ENCODE measurements at places on chromosomes 1 and 21. TPM values are rescaled to one million over a fixed set of nuclear protein-coding genes. Genes with fewer than 3 reads are reported as not detected.

GRCh38 chr1:103109311-103109920 is 1.1 kb upstream of the COL11A1 start:
- no peak for DNase-seq

The KRTAP10-5 gene
- not detected for total RNA-seq

GRCh38 chr1:177566495-177566894 is 395.7 kb downstream of the BRINP2 start:
- no peak for DNase-seq

The OR2L8 gene
- total RNA-seq: not detected

GRCh38 chr1:57945045-57945444 is 521.2 kb upstream of the DAB1 start:
- no peak for DNase-seq

The OPTC gene
- total RNA-seq: not detected

DNA sequence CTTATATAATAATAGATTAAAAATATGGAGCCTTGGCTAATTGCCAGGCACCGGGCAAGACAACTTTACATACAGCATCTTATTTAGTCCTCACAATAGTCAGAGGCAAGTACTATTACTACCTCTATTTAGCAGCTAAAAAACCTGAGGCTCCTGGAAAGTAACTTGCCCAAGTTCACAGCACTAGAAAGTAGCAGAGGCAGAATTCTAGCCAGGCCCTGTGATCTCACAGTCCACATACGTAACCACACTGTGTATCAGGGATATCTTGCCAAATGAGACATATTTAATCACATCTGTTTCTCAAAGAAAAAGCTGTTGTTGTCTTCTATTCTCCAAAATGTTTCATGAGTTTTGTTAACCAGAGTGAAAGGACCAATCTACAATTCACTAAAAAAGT is 378.5 kb downstream of the PLPP3 start:
- no peak for DNase-seq

GRCh38 chr1:97599447-97599846 is 321.4 kb downstream of the DPYD start:
- no peak for DNase-seq

The SLC35F3 gene
- not detected for total RNA-seq

The TTC39A gene
- total RNA-seq: 0.38 TPM

- DNase-seq: no peak
Measured at GRCh38 chr1:18411820-18412641, 68.7 kb upstream of the KLHDC7A start.

The SPRR1A gene
- not detected for total RNA-seq

The SPRR2G gene
- not detected for total RNA-seq

The C1orf105 gene
- not detected for total RNA-seq

The RER1 gene
- total RNA-seq: 105 TPM

The SYTL1 gene
- total RNA-seq: 76.0 TPM

- DNase-seq: no peak
Measured at GRCh38 chr1:93960641-93961147, 51.5 kb upstream of the GCLM start.

The RNU1-3 gene
- 3,526 TPM for total RNA-seq

- DNase-seq: no peak
Measured at GRCh38 chr1:214523124-214523824, 28.1 kb downstream of the PTPN14 start.

The RPS27 gene
- 3,463 TPM for total RNA-seq

GRCh38 chr1:41704196-41704595 is 214.5 kb downstream of the HIVEP3 start:
- DNase-seq: peak; percentile 4

GRCh38 chr21:16891821-16892220 is 621.0 kb upstream of the CXADR start:
- DNase-seq: no peak

GRCh38 chr1:7219031-7219430 is 433.8 kb downstream of the CAMTA1 start:
- no peak for DNase-seq

DNA sequence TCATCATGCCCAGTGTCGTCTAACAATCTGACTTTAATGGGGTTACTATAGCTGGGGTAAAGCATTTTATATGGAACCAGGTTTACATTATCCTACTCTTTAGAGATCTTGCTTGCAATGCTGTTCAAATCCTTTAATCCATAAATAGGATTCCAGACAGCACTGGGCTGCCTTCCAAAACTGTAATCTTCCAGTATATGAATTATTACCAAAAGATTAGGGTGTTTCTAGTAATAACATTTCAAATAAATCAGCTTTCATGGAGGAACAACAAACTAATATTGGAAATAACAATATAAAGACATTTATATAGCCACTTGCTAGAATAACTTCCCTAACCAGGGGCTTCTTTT is 88.6 kb upstream of the PLXNA2 start:
- no peak for DNase-seq

DNA sequence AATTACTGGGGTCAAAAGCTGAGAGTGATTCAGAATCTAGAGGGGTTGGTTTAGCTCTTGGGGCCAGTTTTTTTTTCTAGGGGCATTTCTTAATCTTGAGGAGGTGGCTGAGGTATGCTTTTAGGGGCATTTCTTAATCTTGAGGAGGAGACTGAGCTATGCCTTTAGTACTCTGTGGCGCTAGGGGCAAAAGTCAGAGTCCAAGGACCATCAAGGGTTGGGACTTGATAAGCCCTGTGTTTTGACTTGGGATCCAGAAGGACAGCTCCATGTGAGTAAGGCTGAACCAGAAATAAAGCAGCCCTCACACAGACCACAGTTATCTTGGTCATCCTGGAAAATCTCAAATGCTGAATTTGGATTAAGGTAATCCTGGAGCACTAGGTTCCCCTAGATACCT is 3.9 kb upstream of the CNIH3 start:
- no peak for DNase-seq

DNA sequence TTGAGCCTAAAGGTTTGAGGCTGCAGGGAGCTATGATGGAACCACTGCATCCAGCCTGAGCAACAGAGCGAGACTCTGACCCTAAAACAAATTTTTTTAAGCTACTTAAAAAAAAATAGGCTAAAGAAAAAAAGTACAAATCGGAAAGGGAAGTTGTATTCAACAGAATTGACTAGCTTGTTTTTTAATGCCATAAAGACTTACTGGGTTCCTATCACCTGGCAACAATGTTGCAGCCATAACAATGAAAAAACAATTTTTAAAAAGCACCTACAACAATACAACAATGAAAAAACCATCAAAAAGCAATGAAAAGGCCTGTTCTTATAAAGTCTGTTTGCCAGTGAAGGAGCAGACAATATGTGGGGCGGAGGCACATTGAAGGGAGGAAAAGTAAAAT is 20.1 kb upstream of the PIGK start:
- no peak for DNase-seq

The TAL1 gene
- total RNA-seq: not detected

GRCh38 chr1:209860293-209860881 is 32.6 kb downstream of the UTP25 start:
- peak; percentile 26 for DNase-seq

- DNase-seq: no peak
Measured at GRCh38 chr1:205936846-205937586, 6.2 kb downstream of the SLC26A9 start.

The NRDC gene
- total RNA-seq: 157 TPM

DNA sequence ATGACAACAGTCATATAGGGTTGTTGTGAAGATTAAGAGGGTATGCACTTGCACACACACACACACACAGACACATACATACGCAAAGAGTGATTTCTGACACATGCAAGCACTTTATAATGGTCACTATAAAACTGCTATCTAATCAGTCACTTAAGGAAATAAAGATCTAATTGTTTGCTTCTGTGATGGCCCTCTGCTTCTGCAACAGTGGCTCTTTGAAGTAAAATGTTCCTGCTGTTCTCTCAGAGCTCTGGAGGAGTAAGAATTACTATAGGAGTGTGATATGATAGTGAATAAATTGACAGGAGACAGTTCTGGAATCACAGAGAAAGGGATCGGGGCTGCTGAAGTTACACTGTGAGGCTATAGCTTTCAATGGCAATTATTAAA is 494.5 kb upstream of the B3GALT2 start:
- no peak for DNase-seq
